ENCODE measurements at places on chromosomes 5 and 9.

- no peak for DNase-seq
Observed at GRCh38 chr9:112631313-112632070, 86.4 kb downstream of the INIP start.

DNA sequence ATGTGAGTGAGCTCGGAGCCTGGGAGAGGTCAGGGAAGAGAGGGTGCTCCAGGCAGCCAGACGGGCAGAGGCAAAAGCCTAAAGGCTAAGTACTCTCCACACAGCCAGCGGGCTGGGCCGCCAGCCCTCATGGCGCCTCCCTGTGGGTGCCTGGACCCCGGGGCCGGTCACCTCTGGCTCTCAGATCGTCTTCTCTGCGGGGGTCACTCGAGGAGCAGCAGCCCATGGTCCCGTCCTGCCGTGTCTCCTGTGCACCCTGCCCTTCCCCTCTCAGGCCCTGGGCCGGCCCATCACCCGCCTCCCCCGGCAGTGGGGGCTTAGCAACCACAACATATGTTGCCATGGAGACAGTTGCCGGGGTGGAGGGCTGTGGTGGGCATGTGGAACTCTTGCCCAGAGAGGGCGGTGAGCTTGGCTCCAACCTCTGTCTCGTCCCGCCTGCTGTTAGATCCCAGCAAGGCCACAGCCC, 4.2 kb downstream of the AK1 start:
- no peak for DNase-seq

GRCh38 chr5:9716838-9717281, 86.7 kb upstream of the TAS2R1 start:
- no peak for DNase-seq

GRCh38 chr5:42943931-42944631, 96.0 kb downstream of the ANXA2R start:
- no peak for DNase-seq

DNA sequence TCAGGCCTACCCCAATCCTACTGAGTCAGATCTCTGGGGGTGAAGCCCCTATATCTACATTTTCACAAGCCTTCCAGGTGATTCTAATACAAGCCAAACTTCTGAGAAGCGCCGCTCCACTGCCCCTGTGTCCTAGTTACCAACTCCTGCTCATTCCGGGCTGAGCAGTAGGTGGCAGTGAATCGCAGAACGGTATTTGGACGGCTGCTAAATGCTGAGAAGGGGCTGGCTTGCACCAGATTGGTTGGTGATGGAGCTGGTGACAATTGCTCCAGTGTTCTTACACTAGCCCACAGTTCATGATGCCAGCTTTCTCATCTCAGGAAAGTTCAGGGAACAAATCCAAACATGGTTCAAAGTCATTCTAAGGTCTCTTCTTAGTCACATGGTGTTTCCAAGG, 31.1 kb upstream of the FGF1 start:
- DNase-seq, result no peak

- DNase-seq, result no peak
Observed at GRCh38 chr9:3193791-3194190, 332.0 kb downstream of the RFX3 start.

DNA sequence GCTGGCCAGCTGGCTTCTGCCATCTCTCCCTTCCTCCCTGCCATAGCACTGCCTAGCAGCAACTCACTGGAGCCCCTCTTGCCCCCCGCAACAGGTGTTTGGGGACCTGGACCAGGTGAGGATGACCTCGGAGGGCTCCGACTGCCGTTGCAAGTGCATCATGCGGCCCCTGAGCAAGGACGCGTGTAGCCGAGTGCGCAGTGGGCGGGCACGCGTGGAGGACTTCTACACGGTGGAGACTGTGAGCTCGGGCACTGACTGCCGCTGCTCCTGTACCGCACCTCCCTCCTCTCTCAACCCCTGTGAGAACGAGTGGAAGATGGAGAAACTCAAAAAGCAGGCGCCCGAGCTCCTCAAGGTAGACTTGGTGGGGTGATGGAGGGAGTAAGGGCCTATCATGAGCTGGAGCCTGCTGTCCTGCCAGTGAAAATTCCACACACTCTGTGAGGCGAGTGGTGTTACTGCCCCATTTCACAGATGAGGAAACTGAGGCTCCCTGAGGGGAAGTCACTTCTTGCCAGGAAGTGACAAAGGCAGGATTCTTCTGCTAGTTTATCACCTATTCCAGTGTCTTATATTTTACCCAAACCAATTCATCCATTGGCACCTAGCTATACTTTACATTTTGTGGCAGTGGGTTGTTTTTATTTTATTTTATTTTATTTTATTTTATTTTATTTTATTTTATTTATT, 10.1 kb downstream of the OLFML2A start:
- no peak for DNase-seq

GRCh38 chr5:158990979-158991775, 108.5 kb downstream of the EBF1 start:
- DNase-seq, result no peak

DNA sequence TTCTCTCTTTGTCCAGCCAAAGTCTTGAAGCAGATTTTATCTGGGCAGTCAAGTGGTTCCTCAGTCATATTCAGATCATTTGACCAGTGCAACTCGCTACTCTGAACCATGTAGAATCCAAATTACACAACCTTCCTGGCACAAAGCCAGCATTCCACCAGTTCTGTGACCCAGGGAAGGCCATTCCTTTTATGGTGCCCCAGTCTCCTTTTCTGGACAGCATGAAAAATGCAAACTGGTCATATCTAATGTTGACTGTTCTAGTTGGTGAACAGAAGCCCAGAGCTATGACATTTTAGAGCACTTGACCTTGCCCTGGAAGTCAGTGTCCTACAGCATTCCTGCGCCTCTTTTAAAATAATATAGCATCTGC, 364.6 kb downstream of the BRINP1 start:
- DNase-seq, result no peak

DNA sequence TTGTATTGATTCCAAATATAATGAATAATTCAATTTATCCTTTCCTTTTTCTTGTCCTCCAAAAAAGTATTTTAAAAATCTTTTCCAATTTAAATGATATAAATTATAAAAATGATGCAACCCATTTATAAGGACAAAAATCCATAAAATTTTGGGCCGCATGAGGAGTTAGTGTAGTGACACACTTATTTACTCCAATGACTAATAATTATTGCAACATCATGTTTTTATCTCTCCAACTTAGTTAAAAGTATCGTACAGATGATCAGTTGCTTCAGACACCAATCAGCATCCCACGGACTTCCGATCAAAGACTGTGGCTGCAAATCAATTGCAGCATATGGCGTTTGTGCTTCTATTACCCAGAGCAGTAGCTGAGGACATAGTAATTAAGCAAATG, 58.6 kb downstream of the HTR4 start:
- DNase-seq, result no peak

GRCh38 chr5:100790951-100791350, 112.1 kb downstream of the ST8SIA4 start:
- no peak for DNase-seq
